ENCODE measurements at places on chromosomes 3 and 15.

- DNase-seq: no peak
Observed at GRCh38 chr3:152069871-152070270, 196.4 kb downstream of the SUCNR1 start.

GRCh38 chr15:85312486-85312885, 67.9 kb upstream of the AKAP13 start:
- DNase-seq: peak; percentile 70

- peak; percentile 77 for DNase-seq
Observed at GRCh38 chr15:74725845-74726773, 781 bp upstream of the CYP1A1 start.

DNA sequence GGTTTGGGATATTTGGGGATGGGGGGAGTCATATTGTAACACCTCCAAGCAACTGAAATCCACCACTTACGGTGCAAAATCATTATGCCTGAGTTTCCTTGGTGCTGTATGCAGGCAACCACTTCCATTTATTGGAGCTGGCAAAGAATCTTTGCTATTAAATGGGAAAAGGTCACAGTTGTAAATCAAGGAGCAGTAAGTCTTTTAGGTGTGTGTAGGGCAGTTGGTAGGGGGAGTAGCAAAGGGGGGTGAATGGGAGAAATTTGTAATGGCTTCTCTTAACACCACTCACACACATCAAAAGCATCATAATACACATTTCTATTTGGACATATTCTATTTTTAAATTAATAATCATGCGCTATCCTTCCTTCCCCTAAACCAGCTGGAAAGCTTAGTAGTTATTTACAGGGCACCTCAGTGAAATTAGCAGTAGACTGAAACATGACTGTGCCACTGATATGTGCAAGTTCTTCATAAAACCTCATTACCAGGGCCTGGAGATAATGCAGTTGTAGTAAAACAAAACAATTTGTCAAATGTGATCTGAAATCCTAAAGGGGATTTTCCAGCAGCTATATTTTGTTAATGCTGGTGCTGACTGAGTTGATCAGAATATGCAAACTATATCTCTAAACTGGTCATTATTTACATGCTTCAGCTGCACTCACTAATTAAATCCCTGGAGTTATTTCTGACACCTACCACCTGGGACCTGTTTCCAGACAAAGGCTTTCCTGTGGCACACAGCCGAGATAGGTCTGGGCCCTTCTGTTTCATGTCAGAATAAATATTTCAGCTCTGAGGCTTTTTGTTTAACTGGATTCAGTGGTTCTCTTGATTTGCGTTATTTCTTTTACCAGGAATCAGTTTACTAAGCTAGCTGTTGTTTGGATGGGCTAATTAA, 90.1 kb downstream of the B3GALNT1 start:
- no peak for DNase-seq

DNA sequence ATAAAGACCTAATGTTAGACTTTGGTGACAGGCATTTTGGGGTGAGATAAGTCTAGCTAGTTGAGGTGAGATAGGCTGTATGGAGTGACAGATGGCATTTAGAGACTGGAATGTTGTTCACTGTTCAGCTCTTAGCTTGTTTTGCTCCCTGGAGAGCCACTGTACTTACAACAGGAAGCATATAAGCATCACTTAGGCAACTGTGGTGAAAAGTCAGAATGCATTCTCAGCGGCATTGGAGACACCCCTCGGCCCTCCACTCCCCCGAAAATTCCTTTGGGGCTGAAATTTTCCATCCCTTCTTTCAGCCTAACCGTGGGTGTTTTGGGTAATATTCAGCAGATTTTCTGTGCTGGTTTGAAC, 73.4 kb downstream of the SLCO3A1 start:
- no peak for DNase-seq

Measured in GM13976 (cell line).